Hypothalamus (tissue), 51 donors: ENCODE measurements at places on chromosomes 7 and 10.

- no peak for DNase-seq
These were observed 12.2 kb upstream of the ZNF273 start for GRCh38 chr7:64890761-64891362.

GRCh38 chr10:77630507-77630848 lies 7.1 kb downstream of the KCNMA1 start:
- DNase-seq = no peak

GRCh38 chr10:35492386-35493195 lies 112.5 kb upstream of the GJD4 start:
- no peak for DNase-seq

DNA sequence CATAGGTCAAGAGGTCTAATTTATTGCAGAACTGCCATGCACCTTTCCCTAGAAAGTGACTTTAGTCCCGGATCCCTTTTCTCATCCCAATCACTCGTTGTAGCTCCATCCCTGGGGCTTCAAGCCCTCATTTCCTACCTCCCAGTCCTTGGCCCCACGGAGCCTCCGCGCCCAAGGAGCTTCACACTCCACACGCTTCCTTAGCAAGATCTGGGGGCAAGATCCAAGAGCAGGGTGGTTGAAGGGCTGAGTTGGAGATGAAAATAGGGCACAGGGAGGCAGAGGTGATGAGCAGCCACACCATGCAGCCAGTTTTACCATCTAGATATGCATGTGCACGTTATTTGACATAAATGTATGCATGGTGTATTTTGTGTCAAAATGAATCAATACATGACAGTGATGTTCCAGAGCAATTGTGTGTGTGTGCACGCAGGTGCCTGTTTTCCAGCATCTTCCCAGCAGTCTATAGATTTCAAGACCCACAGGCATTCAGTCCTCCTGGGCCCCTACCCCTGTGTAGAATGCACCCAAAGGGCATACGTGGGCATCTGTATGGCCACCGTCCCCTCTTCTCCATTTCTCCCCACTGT lies 6.0 kb upstream of the TRPV6 start:
- DNase-seq = no peak

DNA sequence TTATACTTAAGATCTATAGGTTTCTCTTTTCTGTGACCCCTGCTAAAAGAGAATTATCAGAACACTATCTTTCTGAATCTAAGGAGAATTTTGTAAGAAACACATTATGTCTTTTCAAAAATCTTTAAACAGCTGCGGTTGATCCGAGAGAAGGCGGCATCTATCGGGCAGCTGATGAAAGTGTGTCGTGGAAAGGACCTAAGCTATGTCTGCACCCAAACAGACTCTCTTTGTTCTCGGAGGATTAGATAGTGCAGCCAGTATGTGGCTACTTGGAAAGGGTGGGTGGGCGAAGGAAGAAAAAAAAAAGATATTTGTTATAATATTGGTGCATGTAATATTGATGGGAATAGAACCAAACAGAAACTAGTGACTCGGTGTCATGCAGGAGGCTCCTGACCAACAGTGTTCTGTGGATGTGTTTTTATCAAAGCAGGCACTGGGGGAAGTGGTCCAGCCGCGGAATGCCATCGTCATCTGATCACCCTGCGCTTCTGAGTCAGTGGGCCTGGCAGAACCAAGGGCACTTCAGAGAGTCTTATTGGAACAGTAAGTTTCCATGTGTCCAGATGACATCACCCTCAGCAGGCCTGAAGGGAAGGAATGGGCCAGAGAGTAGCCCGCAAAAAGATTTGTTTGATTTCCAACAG lies 509.7 kb upstream of the AKR1E2 start:
- peak; percentile 15 for DNase-seq

- DNase-seq = no peak
These were observed 239.7 kb upstream of the INHBA start for GRCh38 chr7:41942468-41943093.

- no peak for DNase-seq
These were observed 19.8 kb downstream of the HNRNPA2B1 start for GRCh38 chr7:26180792-26181198.

DNA sequence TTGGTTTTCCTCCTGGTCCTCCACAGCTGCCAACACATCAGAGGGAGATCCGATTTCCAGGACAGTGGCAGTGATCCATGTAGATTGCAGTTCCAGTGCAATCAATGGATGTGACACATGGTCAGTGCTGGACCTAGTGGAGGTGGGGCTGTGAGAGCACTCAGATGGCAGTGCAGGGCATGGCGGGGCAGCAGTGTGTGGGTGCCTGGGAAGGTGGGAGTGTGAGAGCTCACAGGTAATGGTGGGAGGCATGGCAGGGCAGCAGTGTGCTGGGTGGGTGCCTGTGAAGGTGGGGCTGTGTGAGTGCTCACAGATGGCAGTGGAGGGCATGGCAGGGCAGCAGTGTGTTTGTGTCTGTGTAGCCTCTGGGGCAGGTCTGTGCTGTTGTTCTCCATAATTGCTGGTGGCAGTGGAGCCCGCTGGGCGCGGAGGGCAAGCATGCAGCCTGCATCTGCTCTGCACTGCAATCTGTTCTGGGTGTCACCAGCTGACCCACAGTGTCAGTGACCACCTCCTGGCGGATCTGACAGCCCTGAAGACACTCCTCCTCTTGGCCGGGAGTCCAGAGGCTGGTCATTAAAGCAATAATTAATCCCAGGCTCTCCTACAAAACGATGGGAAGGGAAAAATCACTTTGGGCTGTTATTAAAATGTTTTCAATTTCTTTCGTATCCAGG lies 8.6 kb upstream of the ADARB2 start:
- no peak for DNase-seq

DNA sequence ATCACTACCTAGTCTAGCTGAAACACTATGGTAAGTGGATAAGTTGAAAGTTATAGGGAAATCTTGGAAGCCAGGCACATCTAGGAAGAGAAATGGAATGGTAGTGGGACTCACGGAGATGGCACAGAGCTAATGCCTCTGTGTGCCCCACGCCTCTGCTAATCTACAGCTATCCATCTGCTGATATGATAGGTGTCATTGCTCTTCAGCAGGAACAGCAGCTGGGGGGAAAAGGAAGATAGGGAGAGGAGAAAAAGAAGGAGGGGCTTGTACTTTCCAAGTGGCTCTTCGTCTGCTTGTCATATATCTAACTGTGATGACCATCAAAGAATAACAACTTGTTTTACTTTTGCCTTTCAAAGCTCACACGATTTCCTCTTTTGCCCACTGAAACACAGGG lies 1199.1 kb upstream of the SORCS1 start:
- DNase-seq = no peak
